HCT116 (cell line): ENCODE measurements at places on chromosomes 16 and 17.

GRCh38 chr17:72560303-72561247, 439.8 kb downstream of the SOX9 start:
- H3K27ac ChIP-seq = no peak overlapping the region; the same call in 1 of the 2 replicates
- H3K27me3 ChIP-seq = no peaks in the 10 kb centered on the region
- peaks cover 46% of the 10 kb centered on the region for H3K4me1 ChIP-seq

DNA sequence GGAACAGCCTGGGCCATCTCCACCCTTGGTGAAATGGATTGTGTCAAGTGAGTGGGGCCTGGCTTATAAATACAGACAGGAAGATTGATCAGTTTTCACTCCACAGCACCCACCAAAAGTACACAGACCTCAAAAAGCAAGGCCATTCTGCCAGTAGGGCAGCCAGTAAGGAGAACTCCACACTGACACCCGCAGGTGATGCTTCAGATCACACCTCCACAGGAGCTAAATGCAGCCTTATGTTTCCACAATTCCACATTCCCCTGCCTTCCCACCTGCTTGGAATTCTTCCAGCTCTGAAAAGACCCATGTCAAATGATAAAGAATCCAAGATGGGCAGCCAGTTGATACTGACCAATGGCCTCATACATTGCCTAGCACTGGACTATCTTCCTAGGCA, 191.1 kb downstream of the ZFHX3 start:
- no peak for DNase-seq
- H3K27ac ChIP-seq = no peak overlapping the region
- H3K36me3 ChIP-seq = no peaks in the 10 kb centered on the region
- H3K27me3 ChIP-seq = no peaks in the 10 kb centered on the region

- H3K27me3 ChIP-seq = no peaks in the 10 kb centered on the region
- peak overlapping the region; percentile 51; the same call in 1 of the 2 replicates for H3K27ac ChIP-seq
- no peak for DNase-seq
- peaks cover 19% of the 10 kb centered on the region for H3K4me1 ChIP-seq
Observed at GRCh38 chr16:1048442-1049112, 24.0 kb upstream of the SSTR5 start.

DNA sequence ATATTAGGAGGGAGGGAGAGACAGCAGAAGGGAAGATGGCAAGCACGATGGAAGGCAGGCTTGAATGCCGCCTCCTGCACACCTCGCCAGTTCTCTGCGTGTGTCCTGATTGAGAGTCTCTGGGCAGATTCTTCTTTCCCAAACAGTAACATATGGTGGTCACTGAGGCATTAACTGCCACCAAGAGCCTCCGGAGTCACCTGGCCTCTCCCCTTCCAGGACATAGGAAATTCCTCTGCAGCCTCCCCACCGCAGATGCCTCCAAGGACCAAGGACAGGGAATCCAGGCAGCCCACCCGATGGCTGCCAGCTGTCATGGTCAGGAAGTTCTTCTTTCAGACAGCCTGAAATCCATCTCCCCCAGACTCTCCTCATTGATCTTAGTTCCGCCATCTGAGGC, 149.3 kb downstream of the ENGASE start:
- H3K36me3 ChIP-seq = no peaks in the 10 kb centered on the region
- H3K4me1 ChIP-seq = no peaks in the 10 kb centered on the region
- H3K27me3 ChIP-seq = peaks cover 32% of the 10 kb centered on the region
- H3K4me3 ChIP-seq = no peak overlapping the region
- no peak overlapping the region for H3K27ac ChIP-seq

GRCh38 chr17:60269417-60269816, 119.6 kb downstream of the CA4 start:
- H3K36me3 ChIP-seq = no peaks in the 10 kb centered on the region
- no peak for DNase-seq
- no peak overlapping the region for H3K27ac ChIP-seq
- no peaks in the 10 kb centered on the region for H3K4me1 ChIP-seq

- no peaks in the 10 kb centered on the region for H3K4me1 ChIP-seq
- H3K27me3 ChIP-seq = no peaks in the 10 kb centered on the region
- H3K36me3 ChIP-seq = peaks cover 32% of the 10 kb centered on the region; the same call in 1 of the 2 replicates
- no peak for DNase-seq
- no peak overlapping the region for H3K4me3 ChIP-seq
Observed at GRCh38 chr16:22346483-22346882, 27.9 kb downstream of the CDR2 start.

DNA sequence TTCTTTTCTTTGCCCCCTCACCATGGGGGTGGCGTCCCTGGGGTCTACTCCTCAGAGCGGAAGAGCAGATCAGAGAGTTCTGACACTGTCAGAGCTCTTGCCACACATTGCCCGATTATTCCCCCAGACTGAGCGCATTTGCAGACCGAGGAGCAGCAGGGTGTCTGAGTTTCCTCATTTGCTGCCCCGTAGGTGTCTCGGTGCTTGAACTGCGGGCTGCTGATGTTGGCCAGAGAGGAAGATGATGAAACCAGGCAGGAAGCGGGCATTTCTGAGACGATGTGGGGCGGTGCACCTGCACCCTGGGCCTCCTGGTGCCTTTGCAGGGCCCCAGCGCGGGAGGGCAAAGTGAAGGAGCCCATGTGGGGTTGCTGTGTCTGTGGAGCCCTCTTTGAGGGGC, 55.2 kb downstream of the ARSG start:
- H3K27ac ChIP-seq = no peak overlapping the region
- H3K4me3 ChIP-seq = no peak overlapping the region
- no peak for DNase-seq

GRCh38 chr16:84780544-84781376, 39.0 kb upstream of the CRISPLD2 start:
- H3K4me3 ChIP-seq = no peak overlapping the region
- no peak overlapping the region for H3K27ac ChIP-seq
- H3K4me1 ChIP-seq = no peaks in the 10 kb centered on the region
- peaks cover 37% of the 10 kb centered on the region; the same call in 1 of the 2 replicates for H3K36me3 ChIP-seq
- peak; percentile 18 for DNase-seq

DNA sequence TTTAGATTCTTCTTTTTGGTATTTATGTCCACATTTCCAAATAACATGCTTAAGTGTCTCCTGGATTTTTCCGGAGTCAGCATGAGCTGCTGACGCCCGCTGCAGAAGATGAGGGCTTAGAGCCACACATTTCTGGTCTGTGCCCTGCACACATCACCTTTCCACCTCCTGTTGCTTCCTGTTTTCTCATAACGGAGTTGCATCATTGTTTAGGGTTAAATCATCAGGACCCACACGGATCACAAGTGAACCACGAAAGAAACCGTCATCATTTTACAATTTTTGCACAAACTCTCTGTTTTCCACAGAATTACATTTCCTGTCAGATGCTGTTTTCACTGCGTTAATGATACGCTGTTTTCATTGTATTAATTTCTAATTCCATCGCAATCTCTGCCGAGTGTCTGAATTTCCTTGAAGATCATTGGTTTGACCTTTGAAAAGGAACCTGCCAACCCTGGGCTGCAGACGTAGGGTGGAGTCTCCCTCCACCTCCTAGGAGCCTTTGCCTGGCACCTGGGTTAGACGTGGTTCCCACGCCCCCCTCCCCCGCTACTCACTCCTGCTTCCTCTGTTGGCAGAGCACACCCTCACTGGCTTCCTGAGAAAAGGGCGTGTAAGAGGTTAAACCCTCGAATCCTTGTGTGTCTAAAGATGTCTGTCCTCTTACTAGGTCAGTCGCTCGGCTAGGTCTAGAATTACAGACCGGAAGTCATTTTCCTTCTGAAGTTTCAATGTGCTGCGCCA, 68.2 kb downstream of the RNF213 start:
- peaks cover 11% of the 10 kb centered on the region for H3K36me3 ChIP-seq
- H3K4me3 ChIP-seq = no peak overlapping the region
- H3K27ac ChIP-seq = no peak overlapping the region

GRCh38 chr16:73190256-73190655, 142.3 kb upstream of the ZFHX3 start:
- no peak overlapping the region for H3K4me3 ChIP-seq
- no peak for DNase-seq
- H3K4me1 ChIP-seq = no peaks in the 10 kb centered on the region

- no peak overlapping the region for H3K27ac ChIP-seq
- peak; percentile 81 for DNase-seq
- H3K4me1 ChIP-seq = no peaks in the 10 kb centered on the region; the same call in 1 of the 2 replicates
- peaks cover 25% of the 10 kb centered on the region for H3K36me3 ChIP-seq
- H3K27me3 ChIP-seq = no peaks in the 10 kb centered on the region
Observed at GRCh38 chr16:70778901-70779309, 22.1 kb downstream of the VAC14 start.

DNA sequence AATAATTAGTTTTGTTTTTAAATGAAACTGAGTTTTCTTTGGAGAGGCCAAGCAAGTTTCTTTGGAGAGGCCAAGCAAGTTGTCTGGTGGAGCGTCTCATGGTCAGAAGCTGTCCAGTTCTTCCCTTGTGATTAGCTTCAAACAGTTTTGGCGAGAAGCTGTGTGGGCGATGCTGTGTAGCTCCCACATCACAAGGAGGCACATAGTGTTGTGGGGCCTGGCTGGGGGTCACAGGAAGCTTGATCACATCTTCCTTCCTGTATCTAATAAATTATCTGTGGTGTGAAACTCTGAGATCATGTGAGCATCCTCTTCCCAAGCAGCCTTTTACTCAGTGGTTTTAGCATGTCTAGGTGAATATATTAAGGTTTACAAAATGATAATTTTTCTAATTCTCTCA, 33.9 kb downstream of the SPECC1 start:
- no peak for DNase-seq
- no peaks in the 10 kb centered on the region for H3K36me3 ChIP-seq
- no peak overlapping the region for H3K27ac ChIP-seq
- no peak overlapping the region for H3K4me3 ChIP-seq
- no peaks in the 10 kb centered on the region for H3K27me3 ChIP-seq
- no peaks in the 10 kb centered on the region for H3K4me1 ChIP-seq

GRCh38 chr16:50146479-50147435, 6.3 kb upstream of the TENT4B start:
- H3K36me3 ChIP-seq = no peaks in the 10 kb centered on the region
- DNase-seq = no peak
- H3K4me1 ChIP-seq = no peaks in the 10 kb centered on the region
- no peak overlapping the region for H3K27ac ChIP-seq
- H3K4me3 ChIP-seq = no peak overlapping the region
